NCI-H2081 (cell line): ENCODE measurements at places on chromosomes 11 and 22.

DNA sequence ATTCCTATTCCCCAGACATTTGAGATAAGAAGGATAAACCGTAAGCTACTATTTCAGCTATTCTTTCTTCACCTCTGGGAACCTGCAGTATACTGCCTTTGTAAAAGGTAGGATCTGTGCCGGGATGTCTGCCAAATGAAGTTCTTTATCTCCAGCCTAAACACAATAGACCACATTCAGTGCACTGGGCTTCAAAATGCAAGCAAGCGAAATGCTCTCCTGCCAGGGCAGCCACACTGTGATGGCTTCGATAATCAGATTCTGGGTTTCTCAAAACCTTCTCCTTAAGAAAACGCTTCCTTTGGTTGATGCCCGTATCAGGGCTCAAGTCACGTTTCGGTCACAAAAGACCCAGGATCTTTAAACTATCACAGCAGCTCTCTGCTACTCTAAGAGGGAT lies 299.5 kb upstream of the B3GAT1 start:
- DNase-seq = no peak

DNA sequence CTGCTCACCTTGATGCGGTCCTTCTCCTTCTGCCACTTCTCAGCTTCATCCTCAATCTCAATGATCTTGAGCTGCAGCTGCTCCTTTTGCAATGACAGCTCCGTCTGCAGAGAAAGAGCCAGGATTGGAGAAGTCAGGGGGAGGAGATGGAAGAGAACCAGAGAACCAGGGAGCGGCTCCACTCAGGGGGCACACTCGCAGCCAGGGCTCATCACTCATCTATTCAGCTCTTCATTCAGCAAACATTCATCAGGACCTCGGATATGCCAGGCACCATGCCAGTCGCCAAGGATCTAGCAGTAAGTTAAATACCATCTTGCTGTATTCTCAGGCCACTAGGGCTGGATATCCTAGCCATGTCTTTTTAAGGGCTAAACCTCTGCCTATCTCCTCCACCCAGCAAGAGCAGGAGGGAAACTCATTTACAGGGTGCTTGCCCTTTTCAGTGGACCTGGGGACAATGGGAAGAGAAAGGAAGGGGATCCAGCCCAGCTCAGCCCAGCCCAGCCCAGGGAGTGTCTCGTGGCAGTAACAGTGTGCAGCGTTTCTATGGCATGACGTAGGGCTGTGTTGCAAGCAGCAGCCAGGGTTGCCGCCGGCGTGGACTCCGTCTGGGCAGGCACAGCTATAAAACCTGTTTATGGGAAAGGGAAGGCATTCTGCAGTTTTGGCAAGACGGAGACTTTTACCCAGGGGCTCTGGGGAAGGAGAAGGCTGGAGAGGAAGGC lies 9.4 kb downstream of the TRIM29 start:
- DNase-seq = no peak

DNA sequence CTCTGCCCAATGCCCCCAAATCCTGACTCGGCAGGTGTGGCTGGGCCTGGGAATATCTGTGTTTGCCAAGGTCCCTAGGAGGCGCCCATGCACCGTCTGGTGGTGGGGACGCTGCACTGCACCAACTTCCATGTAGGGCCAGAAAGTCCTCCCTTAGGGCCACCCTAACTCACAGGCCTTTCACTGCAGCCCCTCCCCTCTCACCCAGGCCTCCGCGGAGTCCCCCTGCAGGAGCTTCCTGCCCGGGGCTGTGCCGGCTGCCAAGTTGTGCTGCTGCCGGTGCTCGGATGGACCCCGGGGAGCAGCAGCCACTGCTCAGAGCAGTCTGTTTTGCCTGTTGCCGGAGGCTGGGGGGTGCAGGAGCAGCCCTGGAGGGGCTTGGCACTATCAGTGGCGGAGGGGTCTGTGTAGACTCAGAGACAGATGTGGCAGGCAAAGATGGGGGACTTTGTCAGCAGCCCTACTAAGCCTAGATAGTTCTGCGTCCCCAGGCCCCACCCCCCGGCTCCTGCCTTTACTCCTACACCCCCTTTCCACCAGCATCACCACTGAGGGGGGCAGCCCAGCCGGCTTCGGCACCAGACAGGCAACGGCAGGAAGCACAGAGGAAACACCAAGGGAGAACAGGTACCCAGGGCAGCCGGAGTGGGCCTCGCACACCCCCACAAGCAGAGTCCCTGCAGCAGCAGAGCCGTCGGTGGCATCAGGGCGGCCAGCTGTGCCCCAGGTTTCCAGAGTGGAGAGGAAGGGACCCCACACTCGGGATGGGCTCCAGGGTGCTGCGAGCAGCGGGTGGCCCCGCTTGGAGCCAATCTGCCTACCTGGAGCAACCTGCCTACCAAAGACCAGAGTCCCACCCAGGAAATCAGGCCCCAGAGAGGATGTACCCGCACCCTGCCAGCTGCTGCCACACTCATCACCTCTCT lies 124.3 kb downstream of the TRIM29 start:
- peak; percentile 61 for DNase-seq

DNA sequence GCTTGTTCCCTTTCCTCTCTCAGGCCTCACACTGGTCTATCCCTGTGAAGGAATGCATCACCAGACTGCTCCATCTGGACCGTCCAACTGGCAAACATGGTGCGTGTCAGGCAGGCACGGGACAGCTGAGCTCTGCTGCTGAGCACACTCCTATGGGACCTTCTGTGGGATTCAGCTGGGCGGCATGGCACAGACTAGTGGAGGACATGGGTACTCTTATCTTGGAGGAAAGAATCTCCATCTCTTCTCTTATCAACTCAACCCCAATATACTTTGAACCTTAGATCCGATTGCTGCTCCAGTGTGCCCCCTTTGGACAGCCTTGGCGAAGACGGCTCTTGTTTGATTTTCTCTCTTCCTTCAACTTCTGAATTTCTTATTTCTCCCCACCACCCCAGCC lies 593.6 kb downstream of the ETS1 start:
- no peak for DNase-seq

DNA sequence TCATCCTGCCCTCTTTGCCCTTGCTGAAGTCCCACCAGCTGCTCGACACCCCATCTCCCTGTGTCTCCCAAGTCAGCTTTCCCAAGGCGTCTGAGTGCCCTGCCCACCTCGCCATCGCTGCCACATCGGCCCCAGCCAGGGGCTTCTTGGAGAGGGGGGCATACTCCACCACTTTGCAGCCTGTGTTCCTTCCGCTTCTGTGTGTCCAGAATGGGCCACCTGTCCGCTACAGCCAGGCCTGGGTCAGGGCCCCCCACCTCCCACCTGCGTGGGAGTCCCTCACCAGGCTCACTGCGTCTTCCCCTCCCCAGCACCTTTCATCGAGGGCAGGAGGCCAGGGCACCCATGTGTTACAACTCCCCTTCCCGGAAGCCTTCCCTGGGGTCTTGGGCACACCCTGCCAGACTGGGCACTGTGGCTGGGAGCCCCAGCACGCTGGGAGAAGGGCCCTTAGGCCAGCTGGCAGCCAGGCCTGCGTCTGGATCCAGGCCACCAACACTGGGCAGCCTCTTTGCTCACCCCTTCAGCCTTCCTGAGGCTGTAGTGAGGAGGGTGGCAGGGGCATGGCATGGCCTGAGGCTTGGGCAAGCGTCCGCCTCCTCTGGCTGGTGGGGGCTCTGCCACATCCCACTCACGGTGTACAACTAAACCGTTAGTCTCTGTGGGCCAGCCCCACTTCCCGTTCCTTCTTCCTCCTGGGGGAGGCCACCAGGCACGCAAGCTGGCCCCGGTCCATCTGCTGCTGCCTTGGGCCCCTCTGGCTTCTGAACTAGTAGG lies 13.4 kb downstream of the CPT1A start:
- DNase-seq = no peak
